Effector CD4-positive, alpha-beta T cell (primary cell): ENCODE measurements at places on chromosomes 2 and 18.
A peak's percentile ranks its signal among the peaks of the same experiment; 100 is the strongest.

DNA sequence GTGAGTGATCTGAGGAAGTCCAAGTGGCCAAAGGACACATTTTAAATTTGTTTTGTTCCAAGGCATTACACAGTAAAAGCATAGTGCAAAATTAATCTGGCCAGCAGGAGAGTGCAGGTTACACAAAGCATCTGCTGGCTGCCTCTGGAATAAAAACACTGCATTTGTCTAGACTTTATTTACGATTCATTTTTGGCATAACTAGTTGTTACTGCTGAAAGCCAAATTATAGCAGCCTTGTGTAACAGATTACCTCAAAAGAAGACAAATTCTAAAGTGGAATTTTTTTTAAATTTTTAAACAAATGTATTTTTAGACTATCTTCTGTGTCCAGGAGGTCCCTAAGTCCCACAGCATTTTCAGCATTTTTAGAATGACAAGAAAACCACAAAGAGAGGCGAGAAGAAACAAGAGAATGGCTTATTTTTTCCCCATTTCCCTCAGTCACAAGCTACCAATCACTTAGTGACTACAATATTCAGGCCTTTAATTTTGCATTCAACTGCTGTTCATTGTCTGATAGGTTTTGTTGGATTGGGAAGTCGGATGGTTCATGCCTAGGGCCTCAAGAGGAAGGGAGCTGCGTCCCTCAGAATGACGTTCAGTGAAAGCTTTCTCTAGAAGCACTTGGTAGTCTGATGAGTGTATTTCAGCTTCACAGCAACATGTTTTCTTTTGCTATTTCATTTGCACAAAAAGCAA, 46.0 kb downstream of the TMEFF2 start:
- no peak for DNase-seq

DNA sequence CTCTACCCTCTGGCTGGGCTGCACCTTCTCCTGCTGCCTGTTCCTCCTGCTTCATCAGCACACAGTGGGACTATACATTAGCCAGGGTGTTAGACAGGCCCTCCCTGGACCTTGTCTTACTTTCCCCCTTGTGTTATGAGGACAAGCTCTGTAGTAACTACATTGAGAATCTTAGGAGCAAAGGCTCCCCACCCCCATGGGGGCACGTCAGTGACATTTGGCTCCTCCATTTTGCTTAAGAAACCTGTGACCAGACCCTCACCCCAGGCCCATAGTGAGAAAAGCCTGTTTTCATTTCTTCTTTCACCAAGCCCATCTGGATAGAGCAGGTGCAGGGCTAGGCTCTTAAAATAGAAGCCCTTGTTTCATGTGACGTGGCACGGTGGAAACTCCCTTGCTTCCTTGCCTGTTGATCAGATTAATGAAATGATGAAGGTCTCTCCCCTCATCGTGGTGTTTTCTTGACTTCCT, 146.7 kb downstream of the RPIA start:
- DNase-seq, result no peak

GRCh38 chr2:207987025-207987716, 38.2 kb downstream of the PLEKHM3 start:
- no peak for DNase-seq

GRCh38 chr2:109614715-109615636, 812 bp downstream of the SOWAHC start:
- no peak for DNase-seq

DNA sequence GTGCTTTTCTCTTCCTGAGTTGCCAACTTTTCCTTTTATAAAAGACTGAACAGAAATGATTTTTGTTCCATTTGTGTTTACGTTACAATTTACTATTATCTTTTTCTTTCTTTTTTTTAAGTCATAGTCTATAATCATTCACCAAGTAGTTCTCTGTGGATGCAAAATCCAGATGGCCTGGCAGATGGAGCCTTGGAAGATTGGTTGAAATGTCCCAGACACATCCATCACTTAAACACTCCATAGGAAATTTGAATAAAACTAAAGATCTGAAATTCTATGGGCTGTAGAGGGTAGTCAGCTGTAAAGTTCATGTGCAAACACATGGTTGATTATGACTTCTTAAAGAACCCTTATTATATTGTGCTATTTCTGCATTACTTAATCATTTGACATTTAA, 164.8 kb upstream of the DOCK10 start:
- no peak for DNase-seq

DNA sequence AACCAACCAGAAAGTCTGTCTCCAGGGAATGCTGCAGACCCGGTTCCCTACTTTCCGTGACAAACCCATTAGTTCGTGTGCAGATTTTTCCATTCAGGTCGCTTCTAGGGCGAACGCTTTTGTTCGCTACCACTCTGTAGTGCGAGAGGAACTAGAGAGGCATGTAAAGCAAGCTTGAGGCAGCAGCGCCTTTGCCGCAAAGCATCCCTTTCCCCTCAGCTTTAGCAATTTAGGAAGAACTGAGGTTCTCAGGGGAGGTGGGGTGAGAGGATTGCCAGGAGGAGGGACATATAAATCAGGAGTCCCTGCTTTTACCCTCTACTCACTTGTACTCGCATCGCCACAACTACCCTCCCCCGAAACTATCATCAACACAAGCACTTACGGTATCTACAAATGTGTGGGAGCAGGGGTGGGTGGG, 748 bp upstream of the ZNF804A start:
- DNase-seq, result no peak

DNA sequence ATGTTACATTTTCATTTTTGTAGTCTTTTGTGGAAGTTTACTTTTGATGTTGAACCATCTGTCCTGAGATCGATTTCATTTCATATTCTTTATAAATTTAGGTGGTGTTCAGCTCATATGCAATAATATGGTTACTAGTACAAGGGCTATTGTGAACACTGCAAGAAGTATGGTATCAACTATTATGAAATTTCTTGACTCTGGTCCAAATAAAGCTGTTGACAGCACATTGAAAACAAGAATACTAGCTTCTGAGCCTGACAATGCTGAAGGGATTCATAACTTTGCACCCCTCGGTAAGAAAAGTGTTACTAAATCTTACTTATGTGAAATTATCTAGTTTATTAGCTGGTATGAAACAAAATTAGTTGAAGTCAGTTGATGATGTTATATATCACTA, 124.9 kb upstream of the TTC27 start:
- no peak for DNase-seq

GRCh38 chr2:7427293-7428060, 510.3 kb downstream of the RNF144A start:
- DNase-seq, result peak; percentile 25

GRCh38 chr2:159290289-159290907, 3.9 kb upstream of the WDSUB1 start:
- no peak for DNase-seq

DNA sequence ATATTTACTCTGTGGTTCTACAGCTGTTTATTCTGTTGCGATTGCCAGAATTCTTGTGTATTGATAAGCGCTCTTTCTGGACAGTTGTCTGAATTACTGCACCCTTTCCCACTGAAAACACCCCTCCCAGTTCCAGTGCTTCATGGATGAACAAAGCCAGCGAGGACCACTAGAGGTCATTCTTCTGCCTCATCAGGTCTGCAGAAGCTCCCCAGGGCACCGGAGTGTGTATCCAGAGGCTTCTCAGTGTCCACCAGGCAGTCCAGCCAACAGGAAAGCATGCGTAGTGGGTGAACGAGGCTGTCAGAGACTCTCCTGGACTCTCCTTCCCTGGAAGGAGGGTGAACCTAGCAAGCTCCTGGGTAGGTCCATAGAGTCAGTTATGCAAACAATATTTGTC, 40.6 kb upstream of the INHBB start:
- no peak for DNase-seq

GRCh38 chr18:34976899-34977837, 64.0 kb upstream of the MAPRE2 start:
- DNase-seq, result peak; percentile 68

DNA sequence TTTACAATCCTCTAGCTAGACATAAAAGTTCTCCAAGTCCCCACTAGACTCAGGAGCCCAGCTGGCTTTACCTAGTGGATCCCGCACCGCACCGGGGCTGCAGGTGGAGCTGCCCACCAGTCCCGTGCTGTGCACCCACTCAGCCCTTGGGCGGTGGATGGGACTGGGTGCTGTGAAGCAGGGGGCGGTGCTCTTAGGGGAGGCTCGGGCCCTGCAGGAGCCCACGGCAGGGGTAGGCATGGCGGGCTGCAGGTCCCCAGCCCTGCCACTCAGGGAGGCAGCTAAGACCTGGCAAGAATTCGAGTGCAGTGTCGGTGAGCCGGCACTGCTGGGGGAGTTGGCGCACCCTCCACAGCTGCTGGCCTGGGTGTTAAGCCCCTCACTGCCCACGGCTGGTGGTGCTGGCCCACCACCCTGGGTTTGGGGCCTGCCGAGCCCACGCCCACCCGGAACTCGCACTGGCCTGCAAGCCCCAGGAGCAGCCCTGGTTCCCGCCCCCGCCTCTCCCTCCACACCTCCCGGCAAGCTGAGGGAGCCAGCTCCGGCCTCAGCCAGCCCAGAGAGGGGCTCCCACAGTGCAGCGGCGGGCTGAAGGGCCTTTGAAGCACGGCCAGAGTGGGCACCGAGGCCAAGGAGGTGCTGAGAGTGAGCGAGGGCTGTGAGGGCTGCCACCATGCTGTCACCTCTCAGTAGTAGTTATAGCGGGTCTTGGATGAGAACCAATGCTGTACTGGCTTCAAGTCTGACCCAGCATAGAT, 255.2 kb downstream of the CDH7 start:
- DNase-seq, result no peak

DNA sequence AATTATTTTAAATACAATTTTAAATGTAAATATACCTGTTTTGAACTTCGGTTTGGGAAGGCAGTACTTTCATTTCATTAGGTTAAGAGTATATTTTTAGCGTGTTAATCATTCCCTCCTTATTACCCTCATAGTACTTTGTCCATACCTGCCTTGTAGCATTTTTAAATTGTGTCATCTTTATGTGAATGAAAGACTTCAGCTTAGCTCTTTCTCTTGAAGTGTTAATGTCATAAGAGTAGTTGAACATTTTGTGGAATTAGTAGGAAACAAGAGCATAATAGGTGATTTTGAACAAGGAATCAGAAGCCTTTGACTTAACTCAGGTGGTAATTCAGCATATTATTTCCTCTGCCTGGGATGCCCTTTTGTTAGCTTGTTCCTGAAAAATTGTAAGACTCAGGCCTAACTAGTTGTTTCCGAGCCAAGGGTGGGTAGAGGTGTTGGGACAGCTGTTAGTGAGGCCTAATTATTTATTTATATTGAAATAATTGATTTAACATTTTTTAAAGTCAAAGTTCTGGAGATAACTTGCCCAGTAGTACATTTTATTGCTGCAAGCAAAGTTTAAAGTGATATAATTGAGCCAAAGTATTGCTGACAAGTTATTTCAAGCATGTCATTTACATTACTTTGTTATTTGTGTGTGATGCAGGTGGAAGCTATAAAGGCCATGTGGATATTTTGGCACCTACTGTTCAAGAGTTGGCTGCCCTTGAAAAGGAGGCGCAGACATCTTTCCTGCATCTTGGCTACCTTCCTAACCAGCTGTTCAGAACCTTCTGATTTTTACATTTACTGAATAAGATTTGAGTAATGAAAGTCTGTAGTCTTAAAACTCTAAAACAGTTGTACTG, 38.7 kb downstream of the DDX1 start:
- DNase-seq, result no peak

DNA sequence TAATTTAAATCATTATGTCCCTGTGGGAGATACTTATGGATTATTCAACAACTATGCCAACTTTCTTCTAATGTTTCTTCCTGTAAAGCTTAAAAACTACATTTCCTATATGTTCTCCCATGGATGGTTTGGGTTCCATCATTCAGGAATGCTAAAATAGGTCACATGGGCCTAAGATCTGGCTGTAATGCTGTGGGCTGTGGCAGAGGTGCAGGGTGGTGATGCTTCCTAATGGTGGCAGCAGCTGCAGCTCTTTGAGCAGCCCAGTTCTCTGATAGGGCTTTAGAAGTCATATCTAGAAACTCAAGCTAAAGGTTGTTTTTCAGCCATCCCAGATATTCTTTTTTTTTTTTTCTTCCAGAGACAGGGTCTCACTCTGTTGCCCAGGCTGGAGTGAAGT, 266.1 kb downstream of the ZNF385B start:
- no peak for DNase-seq

DNA sequence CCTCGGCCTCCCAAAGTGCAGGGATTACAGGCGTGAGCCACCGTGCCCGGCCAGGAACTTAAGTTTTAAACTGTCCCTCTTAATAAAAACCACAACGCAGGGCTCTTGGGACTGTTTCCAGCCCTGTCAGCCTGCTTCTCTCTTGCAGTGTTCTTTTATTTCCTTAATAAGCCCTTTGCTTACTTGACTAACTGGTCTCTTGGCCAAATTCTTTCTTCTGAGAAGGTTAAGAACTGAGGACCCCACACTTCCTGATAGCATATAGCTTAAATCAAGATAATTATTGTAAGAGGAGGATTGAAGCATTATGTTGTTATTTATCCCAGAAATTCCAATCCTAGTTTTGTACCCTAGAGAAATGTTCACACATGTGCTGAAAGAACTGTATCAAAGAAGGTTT, 128.2 kb upstream of the UXS1 start:
- DNase-seq, result no peak

DNA sequence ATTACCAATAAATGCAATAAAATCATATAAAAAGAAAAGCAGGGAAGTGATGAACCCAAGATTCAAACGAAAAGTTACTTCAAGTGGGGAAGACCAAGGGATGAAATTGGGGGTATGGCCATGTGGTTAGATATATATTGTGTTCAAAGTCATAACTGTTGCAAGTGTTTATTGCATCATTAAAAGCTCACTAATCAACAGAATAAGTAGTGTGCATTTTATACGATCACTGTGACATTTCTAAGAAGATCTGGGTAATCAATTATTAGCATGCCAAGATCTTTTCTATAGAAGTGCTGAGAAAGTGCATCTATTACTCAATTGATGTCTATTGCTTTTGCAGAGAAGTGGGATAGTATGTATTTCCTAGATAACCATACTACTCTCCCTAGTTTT, 52.9 kb downstream of the VSNL1 start:
- DNase-seq, result no peak

- DNase-seq, result no peak
Observed at GRCh38 chr2:7930800-7931635, 750.8 kb upstream of the ID2 start.

DNA sequence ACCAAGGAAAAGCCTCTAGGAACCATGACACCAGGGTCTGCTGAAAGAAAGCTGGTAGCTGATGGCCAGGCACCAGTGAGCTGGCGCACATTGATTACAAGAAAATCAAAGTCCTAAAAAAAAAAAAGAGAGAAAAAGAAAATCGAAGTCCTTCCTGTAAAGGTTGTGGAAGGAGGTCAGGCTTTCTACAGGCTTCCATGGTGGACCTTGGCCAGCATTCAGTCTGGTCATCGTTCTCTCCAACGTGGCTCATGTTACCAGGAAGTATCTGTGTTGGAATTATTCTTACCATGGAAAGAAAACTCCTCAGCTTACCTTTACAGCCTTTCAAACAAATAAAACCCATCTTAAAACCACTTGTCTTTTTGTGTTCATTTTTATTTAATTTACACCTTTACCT, 65.6 kb downstream of the CYB5A start:
- DNase-seq, result no peak

GRCh38 chr2:43751476-43751990, 22.3 kb upstream of the DYNC2LI1 start:
- no peak for DNase-seq

DNA sequence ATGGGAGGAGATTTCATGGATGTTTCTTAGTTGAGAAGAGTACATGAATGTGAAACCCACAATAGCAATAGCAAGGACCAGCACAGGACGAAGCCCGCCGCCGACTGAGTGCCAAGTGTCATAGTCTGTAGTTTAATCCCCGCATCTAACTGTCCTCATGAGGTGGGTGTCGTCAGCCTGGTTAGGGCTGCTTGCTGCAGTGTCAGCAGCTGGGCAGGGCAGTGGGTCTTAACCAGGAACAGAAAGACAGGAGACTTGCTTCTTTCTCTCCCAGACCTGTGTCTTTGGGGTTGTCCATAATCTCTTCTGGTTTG, 146.6 kb downstream of the VAPA start:
- no peak for DNase-seq
